ENCODE measurements at places on chromosomes 4 and X.

DNA sequence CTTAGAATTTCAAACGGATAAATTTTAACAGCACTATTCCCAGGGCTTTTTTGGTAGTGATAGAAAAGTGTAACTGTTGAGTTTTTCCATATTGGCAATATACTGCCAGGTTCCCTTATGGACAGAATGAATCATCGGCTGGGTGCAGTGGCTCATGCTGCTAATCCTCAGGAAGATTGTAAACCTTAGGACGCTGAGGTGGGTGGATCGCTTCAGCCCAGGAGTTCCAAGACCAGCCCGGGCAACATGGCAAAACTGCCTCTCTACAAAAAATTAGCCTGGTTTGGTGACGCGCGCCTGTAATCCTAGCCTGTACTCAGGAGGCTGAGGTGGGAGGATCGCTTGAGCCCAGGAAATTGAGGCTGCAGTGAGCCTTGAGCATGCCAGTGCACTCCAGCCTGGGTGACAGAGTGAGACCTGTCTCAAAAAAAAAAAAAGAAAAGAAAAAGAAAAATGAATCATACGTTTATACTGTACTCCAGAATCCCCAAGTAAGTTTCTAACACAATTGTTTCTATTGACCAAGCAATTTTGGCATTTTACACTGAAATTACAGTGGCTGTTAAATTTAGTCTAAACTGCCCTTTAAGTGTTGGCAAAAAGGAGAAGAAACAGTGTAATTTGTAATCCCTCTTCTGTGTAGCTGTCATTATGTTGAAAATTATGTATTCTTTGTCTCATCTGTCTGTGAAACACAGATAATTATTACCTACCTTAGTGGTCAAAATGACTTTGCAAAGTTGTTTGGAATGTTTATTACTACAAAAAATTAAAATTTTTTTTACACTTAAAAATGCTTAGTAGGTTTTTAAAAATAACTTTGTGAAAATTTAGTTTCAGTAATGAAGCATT, 1.8 kb downstream of the SLC30A9 start:
- DNase-seq: no peak

DNA sequence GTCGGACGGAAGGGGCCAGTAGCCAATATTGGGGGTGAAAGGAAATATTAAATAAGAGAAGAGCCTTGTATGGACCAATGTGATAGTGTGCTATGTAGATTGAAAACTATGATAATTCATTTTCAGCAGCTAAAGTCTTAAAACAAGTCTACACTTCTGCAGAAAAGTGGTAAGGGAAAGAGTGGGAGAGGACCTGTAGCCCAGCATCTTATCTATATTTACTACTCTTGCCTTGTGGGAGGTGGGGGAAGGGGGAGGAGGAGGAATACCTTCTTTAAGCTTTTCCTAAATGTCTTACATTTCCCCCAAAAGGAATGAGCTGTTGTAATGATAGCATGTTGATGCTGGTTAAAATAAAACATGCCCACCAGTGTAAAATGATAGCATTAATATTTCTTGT, 220.0 kb upstream of the SPRY1 start:
- DNase-seq: no peak

- DNase-seq: no peak
These were observed 49.0 kb upstream of the EGFL6 start for GRCh38 chrX:13520351-13520750.

- DNase-seq: no peak
These were observed 37.2 kb upstream of the TMEM131L start for GRCh38 chr4:153428941-153429475.

DNA sequence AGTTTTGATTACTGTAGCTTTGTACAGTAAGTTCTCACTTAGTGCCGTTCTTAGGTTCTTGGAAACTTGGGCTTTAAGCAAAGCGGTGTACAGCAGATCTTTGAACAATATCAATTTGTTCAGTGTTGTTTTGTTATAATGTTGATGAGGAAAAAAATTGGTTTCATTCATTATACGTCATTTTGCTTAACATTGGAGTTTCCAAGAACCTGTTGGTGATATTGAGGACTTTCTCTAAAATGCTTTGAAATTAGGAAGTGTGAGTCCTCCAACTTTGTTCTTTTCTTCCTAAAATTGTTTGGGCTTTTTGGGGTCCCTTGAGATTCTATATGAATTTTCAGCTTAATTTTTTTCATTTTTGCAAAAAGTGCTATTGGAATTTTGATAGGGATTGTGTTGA, 49.1 kb downstream of the STAG2 start:
- DNase-seq: no peak

DNA sequence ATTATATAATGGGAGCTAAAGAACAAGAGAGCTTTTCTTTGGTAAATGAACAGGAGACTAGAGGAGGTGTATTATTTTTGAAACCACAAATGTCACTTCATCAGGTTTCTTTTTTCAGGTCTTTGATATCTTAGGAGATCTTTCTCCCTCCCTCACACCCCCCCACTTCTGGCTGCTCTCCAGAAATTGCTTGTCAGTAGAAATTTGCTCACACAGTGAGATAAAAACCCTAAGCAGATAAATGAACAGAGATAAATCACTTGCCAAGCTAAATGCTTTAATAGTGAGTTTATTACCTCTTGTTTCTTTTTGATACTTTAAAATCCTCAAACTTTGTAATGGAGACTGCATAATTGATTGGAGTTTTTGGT, 421.2 kb upstream of the TENM3 start:
- no peak for DNase-seq

DNA sequence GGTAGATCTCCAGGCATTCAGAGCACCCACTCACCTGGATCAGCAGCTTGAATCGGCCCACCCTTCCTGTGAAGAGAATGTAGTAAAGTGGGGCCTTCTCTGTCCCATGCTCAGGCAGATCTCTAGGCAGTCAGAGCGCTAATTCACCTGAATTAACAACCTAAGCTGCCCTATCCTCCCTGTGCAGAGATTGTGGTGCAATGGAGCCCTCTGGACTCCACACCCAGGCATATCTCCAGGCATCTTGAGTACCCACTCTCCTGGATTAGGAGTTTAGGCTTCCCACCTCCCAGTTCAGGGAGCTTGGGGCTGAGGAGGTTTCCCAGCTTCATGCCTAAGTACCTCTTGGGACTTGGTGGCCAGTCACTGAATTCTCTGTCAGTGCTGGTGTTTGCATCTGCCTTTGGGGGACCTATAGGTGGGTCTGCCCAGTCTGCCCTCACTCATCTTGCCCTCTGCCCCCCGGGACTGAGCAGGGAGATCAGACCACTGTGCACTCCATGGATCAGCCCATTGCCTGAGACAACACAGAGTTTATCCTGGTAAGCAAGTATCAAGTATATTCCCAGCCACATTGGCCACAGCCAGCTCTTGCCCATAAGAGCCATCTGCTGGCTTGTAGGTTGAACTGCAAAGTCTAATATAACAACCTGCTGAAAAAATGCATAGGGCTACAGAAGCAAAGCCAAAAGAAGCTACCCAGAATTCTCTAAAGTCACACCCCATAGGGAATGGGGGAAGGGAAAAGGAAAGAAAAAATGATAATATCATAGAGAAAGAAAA, 372.9 kb downstream of the KLHL13 start:
- DNase-seq: peak; percentile 3

DNA sequence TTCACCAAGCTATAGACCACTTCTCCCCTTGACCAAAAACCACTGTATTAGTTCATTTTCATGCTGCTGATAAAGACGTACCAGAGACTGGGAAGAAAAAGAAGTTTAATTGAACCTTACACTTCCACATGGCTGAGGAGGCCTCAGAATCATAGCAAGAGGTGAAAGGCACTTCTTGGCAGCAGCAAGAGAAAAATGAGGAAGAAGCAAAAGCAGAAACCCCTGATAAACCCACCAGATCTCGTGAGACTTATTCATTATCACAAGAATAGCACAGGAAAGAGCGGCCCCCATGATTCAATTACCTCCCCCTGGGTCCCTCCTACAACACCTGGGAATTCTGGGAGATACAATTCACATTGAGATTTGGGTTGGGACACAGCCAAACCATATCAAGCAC, 97.8 kb downstream of the DOCK11 start:
- no peak for DNase-seq

DNA sequence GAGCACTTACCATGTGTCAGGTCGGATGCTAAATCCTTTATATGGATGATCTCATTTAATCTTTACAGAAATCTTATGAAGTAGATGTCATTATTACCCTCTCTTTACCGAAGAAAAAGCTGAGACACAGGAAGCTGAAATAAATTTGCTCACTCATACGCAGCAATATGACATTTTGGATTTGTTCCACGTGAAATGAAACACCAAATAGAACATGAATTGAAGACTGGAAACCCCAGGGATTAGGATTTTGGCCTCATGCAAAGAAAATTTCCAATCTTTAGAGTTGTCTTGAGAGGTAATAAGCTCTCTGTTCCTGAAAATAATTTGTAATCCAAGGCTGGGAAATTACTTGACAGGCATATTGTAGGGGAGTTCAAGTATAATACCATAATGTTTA, 354.4 kb upstream of the CLNK start:
- no peak for DNase-seq

Measured in NCI-H774 (cell line).